NK-92 treated with Interleukin-12 subunit alpha and Interleukin-12 subunit beta, amount 100 ng/mL, for 24 hours (cell line): ENCODE measurements at places on chromosomes 7 and 10.

GRCh38 chr10:110357252-110357780 lies 52.6 kb upstream of the SMNDC1 start:
- no peak for DNase-seq

- DNase-seq, result no peak
These were observed 47.4 kb downstream of the IGF2BP3 start for GRCh38 chr7:23422909-23423308.

- DNase-seq, result no peak
These were observed 12.6 kb upstream of the GRB10 start for GRCh38 chr7:50795253-50795652.

GRCh38 chr10:133266056-133266795 lies 10.4 kb downstream of the ADAM8 start:
- DNase-seq, result no peak

- no peak for DNase-seq
These were observed 2.2 kb downstream of the MRPS17 start for GRCh38 chr7:55953707-55954475.

- DNase-seq, result no peak
These were observed 114.6 kb upstream of the KCTD7 start for GRCh38 chr7:66514050-66514449.

DNA sequence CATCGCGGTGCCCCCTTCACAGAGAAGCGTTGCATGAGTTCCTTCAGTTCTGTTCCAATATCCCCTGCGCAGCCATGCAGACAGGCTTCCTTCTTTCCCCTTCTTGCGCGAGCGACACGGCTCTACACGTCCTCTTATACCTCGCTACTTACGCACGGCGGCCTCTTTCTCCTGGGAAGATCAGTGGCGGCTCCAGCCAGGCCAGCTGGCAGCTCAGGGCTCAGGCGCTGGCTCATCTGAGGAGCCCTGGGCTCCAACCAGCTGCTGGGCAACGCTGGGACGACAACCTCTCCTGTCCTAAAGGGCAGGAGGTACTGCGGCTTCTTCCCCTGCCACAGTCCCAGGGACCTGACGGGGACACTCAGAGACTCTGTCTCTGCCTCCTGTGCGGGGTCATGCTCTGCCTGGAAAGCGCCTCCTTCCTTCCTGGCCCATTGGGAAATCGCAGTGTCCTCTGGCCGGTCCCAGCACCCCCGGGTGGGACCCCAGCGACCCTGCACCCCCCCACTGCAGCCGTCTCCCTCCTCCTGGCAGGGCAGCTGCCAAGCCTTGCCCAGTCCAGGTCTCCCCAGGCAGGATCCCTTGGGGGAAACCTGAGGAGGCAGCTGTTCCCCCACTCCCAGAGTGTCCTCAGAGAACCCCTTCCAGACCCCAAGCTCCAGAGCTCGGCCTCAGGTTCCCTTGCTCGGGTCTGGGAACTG lies 5.0 kb upstream of the FAM20C start:
- no peak for DNase-seq

GRCh38 chr7:150902078-150903033 lies 50.0 kb downstream of the AOC1 start:
- no peak for DNase-seq

DNA sequence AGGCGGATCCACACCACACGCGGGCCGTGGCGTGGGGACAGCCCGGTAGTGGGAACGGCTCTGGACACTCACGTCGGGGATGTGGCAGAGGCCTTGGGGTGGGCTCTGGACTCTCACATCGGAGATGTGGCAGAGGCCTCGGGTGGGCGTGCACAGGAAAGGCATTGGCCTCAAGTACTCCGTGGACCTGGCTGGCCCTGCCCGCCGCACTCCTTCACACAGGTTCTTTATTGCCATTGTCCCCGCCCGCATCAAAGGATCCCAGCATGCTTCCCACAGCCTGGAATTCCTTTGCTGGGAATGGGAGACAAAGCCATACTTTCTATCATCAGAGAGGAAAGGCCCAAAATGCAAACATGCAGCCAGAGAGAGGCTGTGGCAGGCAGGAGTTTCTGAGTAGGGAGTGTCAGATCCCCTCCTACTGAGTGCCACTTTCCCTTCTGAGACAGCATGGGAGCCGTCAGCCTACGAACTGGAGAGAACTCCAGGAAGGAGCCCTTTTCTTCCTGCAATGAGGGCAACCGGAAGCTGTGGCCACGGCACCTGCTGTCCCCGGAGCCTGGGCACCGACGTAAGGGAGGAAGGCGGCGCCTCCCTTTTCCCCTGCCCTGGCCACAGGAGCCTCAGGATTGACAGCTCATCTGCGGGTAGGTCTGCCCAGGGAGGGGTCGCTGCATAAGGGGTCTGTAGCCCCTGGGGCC lies 51.5 kb downstream of the RBM17 start:
- DNase-seq, result no peak

DNA sequence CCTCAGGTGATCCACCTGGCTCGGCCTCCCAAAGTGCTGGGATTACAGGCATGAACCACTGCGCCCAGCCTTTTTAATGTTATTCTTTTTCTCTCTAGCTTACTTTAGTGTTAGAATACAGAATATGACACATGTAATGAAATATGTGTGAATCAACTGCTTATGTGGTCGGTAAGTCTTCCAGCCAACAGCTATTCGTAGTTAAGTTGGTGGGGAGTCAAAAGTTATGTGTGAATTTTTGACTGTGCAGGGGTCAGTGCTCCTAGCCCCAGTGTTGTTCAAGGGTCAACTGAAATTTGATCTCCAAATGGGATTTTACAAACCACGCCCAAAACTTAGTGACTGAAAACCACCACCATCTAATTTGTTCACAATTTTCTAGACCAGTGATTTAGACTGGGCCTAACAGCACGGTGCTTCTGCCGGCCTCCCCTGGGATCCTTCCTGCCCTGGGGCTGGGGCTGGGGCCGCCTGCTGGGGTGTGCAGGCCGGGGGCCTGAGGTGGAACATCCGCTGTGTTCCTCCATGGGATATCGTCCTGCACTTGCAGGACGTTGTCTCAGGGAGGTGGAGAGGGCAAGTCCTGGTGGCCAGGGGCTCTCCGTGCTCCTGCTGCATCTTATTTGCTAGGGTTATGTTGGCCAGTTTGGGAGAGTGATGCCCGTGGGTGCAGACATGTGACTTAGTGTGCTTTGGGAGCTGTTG lies 24.5 kb upstream of the GRB10 start:
- no peak for DNase-seq

DNA sequence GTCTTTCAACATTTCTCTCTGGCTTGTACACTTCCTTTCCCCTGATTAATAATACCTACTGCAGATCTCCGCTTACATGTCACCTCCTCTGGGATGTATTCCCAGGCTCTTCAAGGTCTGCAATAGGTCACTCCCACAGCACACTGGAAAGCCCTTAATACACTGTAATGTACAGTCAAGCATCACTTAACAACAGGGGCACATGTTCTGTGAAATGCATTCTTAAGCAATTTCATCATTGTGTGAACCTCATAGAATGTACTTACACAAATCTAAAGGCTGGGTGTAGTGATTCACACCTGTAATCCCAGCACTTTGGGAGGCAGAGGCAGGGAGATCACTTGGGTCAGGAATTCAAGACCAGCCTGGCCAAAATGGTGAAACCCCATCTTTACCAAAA lies 1.9 kb downstream of the COX15 start:
- no peak for DNase-seq

DNA sequence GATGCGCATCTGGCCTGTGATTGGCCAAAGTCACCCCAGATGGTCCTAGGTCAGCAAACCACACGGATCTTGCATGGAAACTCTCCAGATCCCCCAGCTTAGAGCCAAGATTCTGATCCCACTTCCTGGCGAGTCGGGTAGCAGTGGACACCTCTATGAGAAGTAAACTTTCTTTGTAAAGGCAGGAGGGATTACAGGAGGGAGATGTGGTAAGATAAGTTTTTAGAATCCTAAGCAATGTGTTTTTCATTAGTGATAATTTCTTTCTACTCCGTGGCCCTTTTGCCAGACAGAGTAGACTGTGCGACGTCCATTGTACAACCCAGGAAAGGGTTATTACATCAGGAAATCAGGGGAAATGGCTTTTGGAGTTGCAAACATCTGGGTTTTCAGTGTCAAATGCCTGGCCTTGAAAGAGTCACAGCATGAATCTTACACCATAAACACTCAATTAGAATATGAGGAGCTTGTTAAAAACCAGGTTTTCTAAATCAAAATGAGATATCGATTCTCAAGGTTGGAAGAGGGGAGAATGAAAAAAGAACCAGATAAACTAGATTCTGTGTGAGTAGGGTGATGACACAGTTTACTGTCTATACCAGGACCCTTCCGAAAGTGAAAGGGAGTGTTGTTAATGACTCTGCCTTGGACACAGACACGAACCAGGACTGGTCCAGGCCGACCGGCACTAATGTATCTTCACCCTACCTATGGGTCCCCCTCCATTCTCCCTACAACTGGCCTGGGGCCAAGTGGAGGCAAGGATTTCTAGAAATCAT lies 61.9 kb upstream of the WAC start:
- no peak for DNase-seq

- DNase-seq, result no peak
These were observed 49.2 kb downstream of the GSDME start for GRCh38 chr7:24707988-24708615.

GRCh38 chr7:113628948-113629847 lies 289.6 kb downstream of the PPP1R3A start:
- DNase-seq, result no peak

- no peak for DNase-seq
These were observed 125.6 kb downstream of the CYP26A1 start for GRCh38 chr10:93199191-93199751.

- no peak for DNase-seq
These were observed 196.4 kb downstream of the CREB5 start for GRCh38 chr7:28608731-28609130.

- DNase-seq, result no peak
These were observed 606.2 kb downstream of the LRMDA start for GRCh38 chr10:76037531-76038155.

GRCh38 chr7:90239050-90239449 lies 5.9 kb upstream of the CFAP69 start:
- no peak for DNase-seq
